ENCODE measurements at places on chromosomes 12 and 14.

- no peak for DNase-seq
Measured at GRCh38 chr14:95915330-95915729, 38.7 kb downstream of the TUNAR start.

GRCh38 chr14:31204593-31205534 lies 2.7 kb downstream of the HECTD1 start:
- DNase-seq = no peak

- DNase-seq = no peak
Measured at GRCh38 chr14:32414808-32415255, 85.7 kb downstream of the AKAP6 start.

- DNase-seq = no peak
Measured at GRCh38 chr14:32629236-32629635, 300.1 kb downstream of the AKAP6 start.

- peak; percentile 20 for DNase-seq
Measured at GRCh38 chr12:18430425-18431048, 169.2 kb downstream of the PIK3C2G start.

- no peak for DNase-seq
Measured at GRCh38 chr12:127542391-127542790, 724.6 kb upstream of the TMEM132C start.

GRCh38 chr14:25090716-25091454 lies 40.9 kb upstream of the STXBP6 start:
- DNase-seq = no peak

DNA sequence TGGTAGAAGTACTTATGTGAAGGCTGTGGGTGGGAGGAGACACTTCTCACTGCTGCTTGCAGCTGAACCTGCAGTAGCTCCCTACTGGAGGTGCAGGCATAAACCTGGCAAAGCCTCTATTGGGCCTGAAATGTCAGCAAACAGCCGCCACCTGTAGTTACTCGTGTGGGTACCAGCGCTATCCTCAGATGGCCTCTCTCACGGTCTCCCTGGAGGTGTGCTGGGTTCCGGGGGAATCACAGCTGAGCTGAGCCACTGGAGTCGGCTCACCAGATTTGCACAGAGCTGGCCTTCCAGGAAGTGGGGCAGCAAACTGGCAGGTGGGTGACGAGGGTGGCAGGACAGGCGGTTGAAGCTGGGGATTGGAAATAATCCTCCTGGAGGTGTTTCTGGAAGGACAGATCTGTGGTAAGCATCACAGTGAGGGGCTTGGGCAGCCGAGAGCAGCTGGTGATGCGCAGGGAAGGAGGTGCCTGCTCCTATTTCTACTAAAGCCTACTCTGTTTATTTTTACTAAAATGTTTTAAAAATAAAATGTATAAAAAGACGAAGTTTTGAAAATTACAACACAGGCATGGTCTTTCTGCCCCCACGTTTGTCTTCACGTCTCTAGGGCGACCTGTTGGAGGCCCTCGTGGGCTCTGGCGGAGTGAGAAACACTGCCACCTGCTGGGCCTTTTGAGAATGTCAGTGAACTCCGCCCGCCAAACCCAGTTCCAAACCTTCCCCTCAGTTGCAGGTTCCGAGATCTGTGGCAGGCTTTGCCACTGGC lies 67.8 kb upstream of the PLEKHG3 start:
- peak; percentile 84 for DNase-seq

DNA sequence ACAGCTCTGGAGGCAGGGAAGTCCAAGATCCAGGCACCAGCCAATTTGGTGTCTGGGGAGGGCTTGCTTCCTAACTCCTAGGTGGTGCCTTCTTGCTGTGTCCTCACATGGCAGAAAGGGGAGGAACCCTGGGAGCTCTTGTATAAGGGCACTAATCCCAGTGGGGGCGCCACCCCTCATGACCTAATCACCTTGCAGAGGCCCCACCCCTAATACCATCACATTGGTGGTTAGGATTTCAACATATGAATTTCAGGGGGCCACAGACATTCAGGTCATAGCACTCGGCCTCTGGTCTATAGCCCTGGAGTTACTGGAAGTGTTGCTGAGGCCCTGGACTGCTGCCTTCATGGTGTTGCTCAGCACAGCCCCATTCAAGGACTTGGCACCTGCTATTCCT lies 14.6 kb downstream of the PSMD9 start:
- DNase-seq = no peak

DNA sequence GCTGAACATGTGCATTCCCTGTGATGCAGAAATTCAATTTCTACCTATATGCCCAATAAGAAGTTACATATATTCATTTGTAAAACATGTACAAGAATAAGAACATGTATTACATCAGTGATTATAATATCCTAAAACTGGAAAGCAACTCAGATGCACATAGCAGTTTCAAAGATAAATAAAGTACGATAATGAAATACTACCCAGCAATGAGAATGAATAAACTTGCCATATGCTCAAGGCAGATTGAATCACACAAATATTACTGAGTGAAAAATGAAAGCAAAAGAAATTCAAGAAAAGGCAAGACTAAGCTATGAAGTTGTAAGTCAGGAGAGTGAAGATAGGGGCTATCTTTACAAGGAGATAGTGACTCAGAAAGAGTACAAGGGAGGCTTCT lies 345.3 kb upstream of the OR4E1 start:
- DNase-seq = no peak

DNA sequence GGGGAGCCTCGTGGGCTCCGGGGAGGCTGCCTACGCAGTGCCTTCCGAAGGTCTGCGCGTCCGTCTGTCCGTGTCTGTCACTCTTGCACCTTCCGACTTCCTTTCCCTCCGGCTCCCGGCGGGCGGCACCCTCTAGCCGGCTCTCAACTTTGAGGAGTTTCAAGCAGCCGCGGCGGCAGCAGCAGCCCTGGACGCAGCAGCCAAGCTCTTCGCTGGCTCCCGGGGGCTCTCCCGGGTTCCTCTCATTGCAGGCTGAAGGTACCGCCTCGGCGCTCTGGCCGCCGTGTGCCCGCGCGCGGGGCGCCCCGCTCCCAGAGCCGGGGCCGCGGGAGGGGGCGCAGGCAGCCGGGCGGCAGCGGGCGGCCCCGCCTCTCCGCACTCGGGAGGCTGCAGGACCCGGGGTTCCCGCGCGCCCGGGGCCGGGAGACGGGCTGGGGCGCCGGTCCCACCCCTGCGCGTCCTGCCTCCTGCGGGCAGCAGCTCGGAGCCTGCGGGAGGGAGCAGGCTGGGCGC lies at the start of the genes AMIGO2 and PCED1B:
TSS of gene AMIGO2 (minus strand) at position 492 of the 513 bp plus-strand sequence. CDS start 957 bp downstream, outside the sequence.
TSS of gene PCED1B (plus strand) at position 154 of the 513 bp plus-strand sequence. CDS start 155,443 bp downstream, outside the sequence.
- DNase-seq = peak; percentile 65

DNA sequence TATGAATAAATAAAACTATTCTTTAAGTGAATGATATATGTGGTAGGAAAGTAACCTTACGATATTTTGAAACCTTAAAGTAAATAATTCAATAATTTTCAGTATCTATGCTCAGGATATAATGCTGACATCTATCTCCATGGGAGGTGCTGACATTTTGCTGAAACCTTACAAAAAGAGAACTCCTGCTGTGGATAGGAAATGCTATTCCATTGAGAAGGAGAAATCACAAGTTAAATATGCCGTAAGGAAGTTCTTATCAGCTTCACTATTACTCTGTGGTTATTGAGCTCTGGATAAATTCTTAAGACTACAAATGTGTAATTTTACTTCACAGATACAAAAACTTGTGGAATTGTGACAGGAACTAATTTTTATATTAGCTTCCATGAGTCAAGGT lies 722.1 kb downstream of the TMTC2 start:
- no peak for DNase-seq

DNA sequence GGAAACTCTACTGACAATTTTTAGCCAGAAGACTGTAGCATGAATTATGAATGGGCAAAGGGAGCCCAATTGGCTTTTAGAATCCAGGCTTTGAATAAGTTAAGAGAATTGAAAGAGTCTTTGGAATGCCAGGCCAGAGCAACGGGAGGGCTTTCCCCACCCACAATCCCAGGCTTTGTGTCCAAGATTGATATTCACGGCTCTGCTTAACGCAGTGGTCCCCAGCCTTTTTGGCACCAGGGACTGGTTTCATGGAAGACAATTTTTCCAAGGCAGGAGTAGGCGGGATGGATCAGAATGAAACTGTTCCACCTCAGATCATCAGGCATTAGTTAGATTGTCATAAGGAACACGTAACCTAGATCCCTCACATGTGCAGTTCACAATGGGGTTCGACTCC lies 79.6 kb downstream of the EPS8 start:
- no peak for DNase-seq

DNA sequence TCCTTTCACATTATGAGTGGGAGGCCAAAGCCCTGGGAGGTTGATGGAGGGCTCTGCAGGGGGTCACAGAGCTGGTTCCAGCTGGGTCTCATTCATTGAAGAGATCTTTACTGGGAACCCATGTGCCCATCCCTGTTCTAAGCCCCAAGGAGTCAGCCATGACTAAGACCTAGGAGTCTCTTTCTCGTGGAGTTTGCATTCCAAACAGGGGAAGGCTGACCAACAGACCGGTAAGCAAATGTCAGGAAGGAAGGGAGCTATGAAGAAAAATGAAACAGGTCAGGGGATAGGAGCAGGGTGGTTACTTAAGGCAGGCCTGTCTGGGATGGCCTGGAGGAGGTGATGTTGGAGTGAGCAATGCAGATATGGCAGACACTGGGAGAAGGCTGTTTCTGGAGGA lies 31.5 kb downstream of the SYNDIG1L start:
- no peak for DNase-seq

DNA sequence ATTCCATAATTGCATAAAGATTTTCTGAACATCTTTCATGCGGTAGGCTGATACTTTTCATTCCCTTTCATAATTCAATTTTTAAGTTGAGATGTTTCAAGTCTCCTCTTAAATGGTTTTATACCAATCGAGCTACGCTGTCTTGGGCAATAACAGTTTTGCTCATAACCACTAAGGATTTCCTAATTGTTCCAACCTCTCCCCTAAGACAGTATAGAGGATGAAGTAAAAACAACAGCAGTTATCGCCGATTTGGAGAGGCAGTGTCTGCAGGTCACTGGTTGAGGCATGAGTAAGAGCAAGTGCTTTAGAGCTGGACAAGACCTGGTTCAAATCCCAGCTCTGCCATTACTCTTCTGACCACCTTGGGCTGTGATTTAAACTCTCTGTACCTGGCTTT lies 6.9 kb upstream of the MED13L start:
- no peak for DNase-seq

DNA sequence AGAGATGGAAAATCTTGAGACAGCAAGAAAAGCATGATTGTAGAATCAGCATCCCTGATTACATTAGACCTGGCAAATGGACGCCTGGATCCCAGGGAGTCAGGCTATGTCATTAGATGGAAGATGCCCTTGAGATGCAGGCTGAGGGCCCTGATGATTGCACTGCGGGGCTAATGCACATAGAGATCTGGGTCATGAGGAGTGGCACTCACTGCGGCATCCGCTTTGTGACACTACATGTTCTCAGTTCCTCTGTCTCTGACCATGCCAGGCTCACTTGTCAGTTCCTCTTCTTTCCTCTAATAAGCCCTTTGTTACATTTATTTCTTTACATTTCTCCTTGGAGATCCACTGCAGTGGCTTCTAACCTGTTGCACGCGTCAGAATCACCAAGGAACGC lies 70.1 kb upstream of the GPATCH2L start:
- DNase-seq = no peak
